ENCODE measurements at places on chromosomes 4 and X.
A peak's percentile ranks its signal among the peaks of the same experiment; 100 is the strongest.

GRCh38 chr4:88820698-88821415 lies 123.2 kb upstream of the NAP1L5 start:
- DNase-seq: peak; percentile 61

- peak; percentile 78 for DNase-seq
Measured at GRCh38 chr4:2296631-2297601, 35.0 kb upstream of the MXD4 start.

DNA sequence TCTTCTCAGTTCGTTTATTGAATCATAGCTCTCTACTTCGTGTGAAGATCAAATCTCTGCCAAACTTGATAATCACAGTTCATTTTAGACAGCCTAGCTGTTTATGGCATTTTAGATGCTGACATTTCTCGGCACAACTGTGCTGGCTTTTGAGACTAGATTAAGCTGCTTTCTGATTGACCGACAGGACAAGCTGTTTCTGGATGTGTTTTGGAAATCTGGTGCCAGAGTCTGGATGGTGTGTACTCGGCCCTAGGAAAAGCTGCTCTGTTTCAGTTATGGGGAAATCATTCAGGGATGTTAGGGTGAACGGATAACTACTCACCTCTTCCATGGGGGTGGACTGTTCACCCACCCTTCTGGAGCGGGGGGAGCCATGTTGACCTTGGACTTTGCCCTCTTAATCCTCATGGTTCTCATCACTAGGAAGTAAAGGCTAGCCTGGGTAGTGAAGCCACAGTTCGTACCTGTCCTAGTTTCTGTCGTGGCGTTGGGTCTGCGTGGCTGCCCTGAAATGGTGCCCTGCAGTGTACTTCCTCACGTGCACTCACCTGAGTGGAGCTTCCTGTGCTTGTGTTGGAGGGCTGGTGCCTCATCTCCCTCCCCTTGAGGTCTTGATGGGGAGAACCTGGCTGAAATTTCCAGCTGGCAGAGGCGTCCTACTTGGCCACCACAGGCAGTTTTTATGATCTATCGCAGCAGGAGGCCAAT lies 13.7 kb upstream of the WDR1 start:
- DNase-seq: no peak

DNA sequence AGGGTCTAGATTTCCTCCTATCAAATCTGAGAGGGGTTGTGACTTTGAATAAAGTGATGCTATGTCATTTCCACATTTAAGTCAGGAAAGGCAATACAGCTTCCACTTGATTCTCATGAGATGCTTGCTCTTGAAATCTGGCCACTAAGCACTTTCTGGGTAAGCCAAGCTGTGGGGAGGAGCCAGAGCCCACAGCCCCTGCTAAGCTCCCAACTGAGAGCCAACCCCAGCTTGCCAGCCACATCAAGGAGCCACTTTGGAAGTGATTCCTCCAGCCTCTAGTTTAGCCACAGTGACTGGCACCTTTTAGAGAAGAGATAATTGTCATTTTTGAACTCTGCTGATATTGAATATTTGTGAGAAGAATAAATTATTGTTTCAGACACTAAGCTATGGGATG lies 1441.5 kb upstream of the IGFBP7 start:
- DNase-seq: no peak

DNA sequence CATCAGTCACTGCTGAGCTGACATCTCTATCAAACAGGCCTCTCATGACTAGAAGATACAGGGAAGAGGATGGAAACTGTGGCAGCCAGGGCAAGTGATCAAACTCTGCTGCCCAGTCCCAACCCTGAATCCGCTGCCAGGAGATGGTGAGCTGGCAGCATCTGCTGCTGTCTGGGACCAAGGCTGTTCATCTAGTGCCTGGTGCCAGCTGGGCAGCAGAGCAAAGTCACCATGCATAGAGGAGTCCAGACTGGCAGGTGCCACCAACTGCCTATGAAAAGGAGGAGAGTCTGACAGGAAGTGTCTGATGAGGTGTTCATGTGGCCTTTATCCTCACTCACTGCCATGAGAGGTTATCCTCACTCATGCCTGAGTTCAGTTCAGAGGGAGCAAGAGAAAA lies 518.9 kb downstream of the MID1IP1 start:
- DNase-seq: no peak

- no peak for DNase-seq
Measured at GRCh38 chr4:122815248-122815647, 11.4 kb upstream of the FGF2 start.

GRCh38 chr4:23934915-23935314 lies 45.1 kb upstream of the PPARGC1A start:
- peak; percentile 75 for DNase-seq

DNA sequence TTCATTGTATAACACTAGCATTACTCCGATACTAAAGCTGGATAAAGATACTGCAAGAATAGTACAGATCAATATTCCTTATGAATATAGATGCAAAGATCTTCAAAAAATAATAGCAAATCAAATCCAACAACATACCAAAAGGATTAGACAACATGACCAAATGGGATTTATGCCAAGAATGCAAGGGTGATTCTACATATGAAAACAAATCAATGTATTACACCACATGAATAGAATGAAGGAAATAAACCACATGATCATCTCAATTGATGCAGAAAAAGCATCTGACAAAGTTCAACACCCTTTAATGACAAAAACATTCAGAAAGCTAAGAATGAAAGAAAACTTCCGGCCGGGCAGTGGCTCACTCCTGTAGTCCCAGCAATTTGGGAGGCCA lies 42.8 kb downstream of the CUL4B start:
- no peak for DNase-seq

DNA sequence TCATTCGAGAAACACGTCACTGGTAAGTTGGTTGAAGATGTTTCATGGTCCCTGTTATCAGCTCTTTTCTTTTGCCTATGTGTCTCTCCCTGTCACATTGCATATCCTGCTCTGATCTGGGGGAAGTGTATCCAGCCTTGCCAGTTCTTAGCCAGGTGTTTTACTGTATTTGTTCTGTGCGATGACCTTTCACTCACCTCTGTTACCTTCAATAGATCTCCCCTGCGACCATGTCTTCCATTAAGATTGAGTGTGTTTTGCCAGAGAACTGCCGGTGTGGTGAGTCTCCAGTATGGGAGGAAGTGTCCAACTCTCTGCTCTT lies 2.6 kb downstream of the RGN start:
- no peak for DNase-seq

DNA sequence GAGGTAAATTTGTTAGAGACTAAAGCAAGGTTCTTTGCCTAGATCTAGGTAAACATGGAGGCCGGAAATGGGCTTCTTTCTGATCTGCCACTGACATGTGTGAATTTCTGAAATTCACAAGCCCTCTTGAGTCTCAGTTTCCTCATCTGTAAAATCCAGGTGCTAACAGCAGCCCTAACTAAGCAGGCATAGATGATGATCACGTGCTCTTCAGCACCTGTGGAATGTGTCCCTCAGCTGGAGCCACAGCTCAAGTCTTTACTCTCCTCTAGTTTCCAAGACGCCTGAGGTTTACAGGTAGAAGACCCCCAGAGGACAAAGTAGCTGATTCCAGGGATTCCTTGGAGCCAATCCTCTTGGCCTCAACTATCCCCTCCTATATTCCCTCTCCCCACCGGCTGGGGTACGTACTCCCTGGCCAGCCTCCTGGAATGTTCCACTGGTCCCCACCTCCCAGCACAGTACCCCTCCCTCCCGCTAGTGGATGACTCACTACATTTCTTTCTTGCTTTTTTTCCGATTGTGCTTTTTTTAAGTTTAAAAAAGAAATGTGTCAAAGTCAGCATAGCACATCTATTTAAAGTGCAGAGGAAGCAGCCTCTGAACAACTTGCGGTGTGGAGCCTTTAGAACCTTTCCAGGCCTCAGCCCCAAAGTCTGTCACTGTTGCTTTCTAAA lies 98.4 kb downstream of the PHKA2 start:
- peak; percentile 57 for DNase-seq

- peak; percentile 68 for DNase-seq
Measured at GRCh38 chr4:73662709-73663546, 42.7 kb upstream of the RASSF6 start.

DNA sequence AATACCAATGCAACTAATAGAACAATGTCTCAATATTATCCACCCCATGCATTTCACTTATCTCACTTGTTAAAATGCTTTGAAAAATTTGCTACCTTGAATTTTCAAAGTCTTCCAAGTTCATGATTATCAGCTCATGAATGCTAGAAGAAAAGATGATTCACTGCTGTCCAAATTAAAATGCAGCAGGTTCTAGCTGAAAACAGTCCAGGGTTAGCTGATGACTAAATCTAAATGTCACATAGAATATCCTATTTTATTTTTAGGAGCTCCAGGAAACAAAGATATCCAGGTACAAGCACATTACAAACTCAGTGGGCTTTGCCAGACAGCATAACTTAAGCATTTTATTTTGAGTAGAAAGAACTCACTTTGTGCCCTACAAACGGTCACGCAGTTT lies 38.0 kb upstream of the SPARCL1 start:
- DNase-seq: no peak

DNA sequence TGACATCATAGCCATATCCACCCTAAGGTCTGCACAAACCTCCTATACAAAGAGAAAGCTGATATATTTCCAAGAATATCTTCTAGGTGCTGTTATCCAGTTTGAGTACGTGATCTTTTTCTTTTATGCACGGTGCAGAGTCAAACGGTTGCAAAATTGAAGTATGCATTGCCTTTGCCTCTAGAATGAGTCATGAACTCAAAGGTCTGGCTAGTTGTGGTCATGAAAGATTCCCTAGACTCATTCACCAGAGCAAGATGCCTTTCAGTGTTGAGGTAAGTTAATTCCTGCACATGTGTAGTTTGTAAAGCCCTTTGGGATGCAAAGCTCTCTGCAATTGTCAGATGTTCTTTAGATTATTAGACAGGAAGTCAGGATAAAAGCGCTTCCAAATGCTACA lies 704.4 kb downstream of the PCDH19 start:
- no peak for DNase-seq

DNA sequence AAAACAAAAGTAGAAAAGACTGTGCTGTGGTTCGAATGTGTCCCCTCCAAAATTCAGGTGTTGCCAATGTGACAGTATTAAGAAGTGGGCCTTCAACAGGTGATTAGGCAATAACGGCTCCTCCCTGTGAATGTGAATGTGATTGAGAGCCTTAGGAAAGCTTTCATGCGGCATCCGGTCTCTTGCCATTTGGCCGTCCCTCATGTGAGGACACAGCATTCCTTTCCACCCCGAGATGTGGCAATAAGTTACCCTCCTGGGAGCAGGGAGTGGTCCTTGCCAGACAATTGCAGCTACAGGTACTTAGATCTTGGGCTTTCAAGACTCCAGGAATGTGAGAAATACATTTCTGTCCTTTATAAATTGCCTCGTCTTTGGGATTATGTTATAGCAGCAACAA lies 129.3 kb downstream of the CPEB2 start:
- no peak for DNase-seq

- DNase-seq: no peak
Measured at GRCh38 chr4:127307996-127308395, 324.8 kb upstream of the INTU start.

DNA sequence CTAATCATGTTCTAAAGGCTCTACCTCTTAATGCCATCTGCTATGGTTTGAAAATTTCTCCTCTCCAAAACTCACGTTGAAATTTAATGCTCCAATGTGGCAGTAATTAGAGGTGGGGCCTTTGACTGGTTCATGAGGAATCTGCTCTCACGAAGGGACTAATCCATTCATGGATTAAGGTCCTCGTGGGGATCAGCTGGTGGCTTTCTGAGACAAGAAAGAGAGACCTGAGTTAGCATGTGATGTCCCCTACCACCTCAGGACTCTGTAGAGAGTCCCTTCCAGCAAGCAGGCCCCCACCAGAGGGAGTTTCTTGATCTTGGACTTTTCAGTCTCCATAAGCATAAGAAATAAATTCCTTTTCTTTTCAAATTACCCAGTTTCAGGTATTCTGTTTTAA lies 65.3 kb downstream of the WDFY3 start:
- no peak for DNase-seq

- no peak for DNase-seq
Measured at GRCh38 chr4:128341634-128342033, 54.0 kb upstream of the PGRMC2 start.

DNA sequence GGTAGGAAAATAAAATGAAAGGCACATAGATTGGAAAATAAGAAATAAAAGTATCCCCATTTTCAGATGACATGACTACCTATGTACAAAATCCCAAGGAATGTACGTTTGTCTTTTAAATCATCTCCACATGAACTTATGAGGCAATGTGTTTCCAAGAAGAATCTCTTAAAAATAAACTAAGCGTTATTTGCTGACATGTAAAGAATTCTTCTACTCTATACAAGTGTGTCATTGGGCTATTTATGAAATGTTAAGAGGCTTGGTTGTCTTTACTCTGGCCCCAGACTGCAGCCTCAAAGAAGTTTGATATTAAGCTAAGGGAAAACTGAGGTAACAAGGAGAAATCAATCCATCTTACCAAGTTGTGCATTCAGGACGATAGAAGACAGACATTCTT lies 17.1 kb downstream of the BEX3 start:
- DNase-seq: no peak

GRCh38 chrX:111831343-111831742 lies 44.6 kb upstream of the TRPC5OS start:
- DNase-seq: peak; percentile 6

DNA sequence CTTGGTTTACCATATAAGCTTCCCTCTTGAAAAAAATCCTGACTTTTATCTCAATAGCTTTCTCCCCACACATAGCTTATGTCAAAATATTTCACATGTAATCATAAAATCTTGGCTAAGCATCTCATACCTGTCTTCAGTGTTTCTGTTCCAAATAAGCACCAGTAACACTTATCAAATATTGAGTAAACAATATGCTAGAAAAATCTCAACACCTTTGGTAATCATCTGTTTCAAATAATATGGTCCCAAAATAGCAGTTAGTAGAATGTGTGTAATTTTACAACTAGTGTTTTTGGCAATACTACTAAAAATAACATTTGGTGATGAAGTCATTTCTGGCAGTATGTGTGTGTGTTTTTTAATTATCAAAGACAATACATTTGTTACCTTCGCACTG lies 2138.2 kb downstream of the PCDH7 start:
- DNase-seq: no peak

DNA sequence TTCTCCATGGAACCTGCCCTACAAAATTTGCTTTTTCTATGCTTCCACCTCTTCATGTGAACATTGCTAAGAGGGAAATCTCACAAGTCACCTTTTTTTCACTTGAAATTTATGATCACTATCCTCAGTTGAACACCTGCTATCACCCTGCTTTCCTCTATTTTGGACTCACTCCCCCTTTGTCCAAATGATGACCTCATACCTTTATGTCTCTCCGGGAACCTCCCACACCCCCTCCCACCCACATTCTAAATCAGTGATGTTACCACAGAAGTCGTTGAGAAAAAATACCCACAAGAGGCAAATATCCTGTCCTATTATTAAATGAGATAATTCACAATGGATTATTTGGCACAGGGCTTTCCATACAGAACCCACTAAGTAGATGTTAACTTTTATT lies 156.5 kb downstream of the RNF150 start:
- DNase-seq: no peak

GRCh38 chr4:101337688-101338087 lies 9.6 kb downstream of the PPP3CA start:
- DNase-seq: no peak

GRCh38 chr4:67909905-67910584 lies 26.2 kb upstream of the TMPRSS11D start:
- no peak for DNase-seq

GRCh38 chr4:186169945-186170802 lies 21.2 kb upstream of the CYP4V2 start:
- peak; percentile 2 for DNase-seq

- no peak for DNase-seq
Measured at GRCh38 chrX:71996826-71997225, 86.2 kb downstream of the NHSL2 start.

Data from stomach (tissue), 19 donors.